Smooth muscle cell of the pulmonary artery (primary cell): ENCODE measurements at places on chromosomes 3 and 15. TPM values are rescaled to one million over a fixed set of nuclear protein-coding genes. Genes with fewer than 3 reads are reported as not detected.

The SLC24A5 gene
- total RNA-seq = not detected in 2 replicates

The CAV3 gene
- not detected in 2 replicates for total RNA-seq

The CCR2 gene
- not detected in 2 replicates for total RNA-seq

The OR5H14 gene
- total RNA-seq = not detected in 2 replicates

The IL20RB gene
- total RNA-seq = 0.98 and 1.0 TPM in 2 replicates

The CYFIP1 gene
- 126 and 146 TPM in 2 replicates for total RNA-seq

The CLN6 gene
- total RNA-seq = 7.5 and 12.1 TPM in 2 replicates

The NR1I2 gene
- 0.20 and 0.23 TPM in 2 replicates for total RNA-seq

The PLSCR1 gene
- 25.6 and 26.6 TPM in 2 replicates for total RNA-seq

The SLC12A1 gene
- not detected in 2 replicates for total RNA-seq

The ACVR2B gene
- 3.2 and 4.0 TPM in 2 replicates for total RNA-seq

The CX3CR1 gene
- total RNA-seq = under 0.01 TPM in 1 of 2 replicates, not detected in the other

The CLDN18 gene
- total RNA-seq = not detected in 2 replicates

The SLC2A2 gene
- not detected in 2 replicates for total RNA-seq

The TNNC1 gene
- total RNA-seq = 0.23 and 2.6 TPM in 2 replicates

The CCDC80 gene
- 1,619 and 1,677 TPM in 2 replicates for total RNA-seq

The CCK gene
- total RNA-seq = 0.13 and 0.36 TPM in 2 replicates

The TMEM212 gene
- total RNA-seq = not detected in 2 replicates

The ADAMTS7 gene
- total RNA-seq = 18.8 and 35.3 TPM in 2 replicates

The CAPN7 gene
- total RNA-seq = 49.1 and 49.4 TPM in 2 replicates

The STRA6 gene
- 0.59 and 2.6 TPM in 2 replicates for total RNA-seq

The FGF7 gene
- 157 and 355 TPM in 2 replicates for total RNA-seq

The SLC25A38 gene
- total RNA-seq = 19.2 and 22.0 TPM in 2 replicates

The GATM gene
- 0.20 TPM in 2 replicates for total RNA-seq

The SLC28A2 gene
- not detected in 2 replicates for total RNA-seq

The CNTN6 gene
- 0.86 and 1.9 TPM in 2 replicates for total RNA-seq

The MORF4L1 gene
- total RNA-seq = 238 and 360 TPM in 2 replicates

The TRPM1 gene
- total RNA-seq = not detected in 2 replicates

The PIERCE2 gene
- total RNA-seq = 1.7 and 3.1 TPM in 2 replicates

The ST8SIA2 gene
- 0.13 TPM in 1 of 2 replicates, not detected in the other for total RNA-seq

The ANKUB1 gene
- not detected in 2 replicates for total RNA-seq

The SCAANT1 gene
- not detected in 2 replicates for total RNA-seq

The HEG1 gene
- 385 and 641 TPM in 2 replicates for total RNA-seq

The ZBED2 gene
- total RNA-seq = 0.07 TPM in 1 of 2 replicates, not detected in the other

The C2CD4A gene
- 0.36 and 1.4 TPM in 2 replicates for total RNA-seq

The PPARG gene
- total RNA-seq = 6.9 and 25.3 TPM in 2 replicates

The MTHFS gene
- total RNA-seq = 5.0 and 8.4 TPM in 2 replicates

The SLCO2A1 gene
- total RNA-seq = under 0.01 TPM in 2 replicates

The EIF2B5 gene
- 27.0 and 27.2 TPM in 2 replicates for total RNA-seq

The GOLGA6L1 gene
- not detected in 2 replicates for total RNA-seq

The C3orf20 gene
- total RNA-seq = under 0.01 and 0.07 TPM in 2 replicates

The NOX5 gene
- 0.23 and 0.39 TPM in 2 replicates for total RNA-seq

The TRIM42 gene
- not detected in 2 replicates for total RNA-seq

The HRG gene
- not detected in 2 replicates for total RNA-seq

The PLD1 gene
- 16.9 and 36.3 TPM in 2 replicates for total RNA-seq

The LMAN1L gene
- 0.26 TPM in 1 of 2 replicates, not detected in the other for total RNA-seq

The SLC9A9 gene
- 2.4 and 6.6 TPM in 2 replicates for total RNA-seq

The ACTC1 gene
- 0.23 TPM in 1 of 2 replicates, not detected in the other for total RNA-seq

The BFSP2 gene
- total RNA-seq = not detected in 2 replicates

The TMF1 gene
- total RNA-seq = 43.3 and 53.4 TPM in 2 replicates

The PLCH1 gene
- total RNA-seq = under 0.01 and 0.03 TPM in 2 replicates

The AGBL1 gene
- total RNA-seq = not detected in 2 replicates

The GHSR gene
- total RNA-seq = not detected in 2 replicates

The MYEF2 gene
- total RNA-seq = 6.3 and 8.5 TPM in 2 replicates

The IGSF10 gene
- total RNA-seq = 2.4 and 2.5 TPM in 2 replicates

The RTP1 gene
- total RNA-seq = not detected in 2 replicates

The RGMA gene
- total RNA-seq = 1.3 and 1.7 TPM in 2 replicates

The DUOXA2 gene
- total RNA-seq = not detected in 2 replicates

The GNB4 gene
- 66.5 and 91.0 TPM in 2 replicates for total RNA-seq
